Stimulated activated CD4-positive, alpha-beta T cell treated with anti-CD3 and anti-CD28 coated beads, Interleukin-4, amount 100 ng/mL, for 1 hour (primary cell): ENCODE measurements at places on chromosomes 12 and 14.

- no peak for DNase-seq
Measured at GRCh38 chr12:52942066-52942900, 6.6 kb upstream of the KRT18 start.

DNA sequence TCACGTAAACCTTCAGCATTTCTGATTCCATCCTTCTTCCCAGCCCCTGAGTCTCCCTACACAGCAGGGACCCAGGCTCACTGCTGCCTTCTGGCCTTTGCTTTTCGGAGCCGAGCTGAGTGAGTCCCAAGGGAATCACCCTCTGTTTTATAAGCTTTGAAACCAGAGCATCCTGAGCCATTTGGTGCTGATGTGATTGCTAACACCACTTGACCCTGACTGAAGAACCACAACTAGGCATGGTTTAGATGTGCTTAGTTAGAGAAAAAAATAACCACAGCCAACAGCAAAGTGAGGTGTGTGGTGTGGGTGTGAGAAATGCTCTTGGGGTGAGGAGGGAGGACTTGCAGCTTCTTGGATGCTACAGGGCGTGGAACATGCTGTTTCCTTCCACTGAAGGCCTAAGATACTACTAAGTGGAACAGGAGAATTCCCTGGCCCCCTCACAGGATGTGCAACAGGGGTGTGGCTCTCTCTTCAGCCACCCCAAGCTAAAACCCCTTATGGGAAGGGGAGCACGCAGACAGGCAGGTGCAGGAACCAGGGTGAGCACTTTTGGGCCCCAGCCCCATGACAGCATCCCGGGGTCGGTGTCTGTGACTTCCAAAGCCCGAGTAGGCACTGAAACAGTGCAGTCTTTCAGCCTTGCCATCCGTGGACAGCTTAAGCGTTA, at the start of gene TC2N:
TC2N (minus strand) TSS at position 221 of the 673 bp plus-strand sequence. CDS start 53,767 bp downstream, outside the sequence.
- DNase-seq = no peak

GRCh38 chr14:32578181-32578580, 249.1 kb downstream of the AKAP6 start:
- no peak for DNase-seq

DNA sequence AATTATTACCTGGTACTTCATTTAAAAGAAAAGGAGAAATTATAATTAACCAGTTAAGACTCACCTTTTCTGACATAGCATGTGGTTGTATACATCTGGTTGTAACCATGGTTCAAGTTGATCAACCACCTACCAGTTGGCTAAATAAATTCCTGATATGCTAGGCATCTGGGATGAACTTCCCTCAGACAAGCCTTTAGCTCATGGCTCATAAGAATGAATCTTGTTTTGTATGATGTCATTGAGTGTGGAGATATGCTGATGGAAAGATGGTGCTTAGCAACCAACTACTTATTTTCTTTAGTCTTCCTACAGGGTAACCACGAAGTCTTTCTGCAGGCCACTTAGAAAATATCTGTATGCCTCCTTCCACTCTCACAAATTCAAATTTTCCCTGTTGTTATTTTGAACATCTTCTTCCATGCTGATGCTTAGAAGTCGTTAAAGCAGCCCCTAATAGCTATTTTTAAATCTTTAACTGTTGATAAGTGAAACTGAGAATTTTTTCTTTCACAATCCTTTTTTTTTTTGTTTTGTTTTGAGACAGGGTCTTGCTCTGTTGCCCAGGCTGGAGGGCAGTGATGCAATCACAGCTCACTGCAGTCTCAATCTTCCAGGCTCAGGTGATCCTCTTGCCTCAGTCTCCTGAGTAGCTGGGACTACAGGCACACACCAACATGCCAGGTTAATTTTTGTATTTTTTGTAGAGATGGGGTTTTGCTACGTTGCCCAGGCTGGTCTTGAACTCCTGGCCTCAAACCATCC, 51.9 kb upstream of the PTHLH start:
- no peak for DNase-seq

- no peak for DNase-seq
Measured at GRCh38 chr12:50006754-50007442, 18.4 kb downstream of the RACGAP1 start.

- DNase-seq = no peak
Measured at GRCh38 chr12:11814374-11814773, 164.9 kb downstream of the ETV6 start.

DNA sequence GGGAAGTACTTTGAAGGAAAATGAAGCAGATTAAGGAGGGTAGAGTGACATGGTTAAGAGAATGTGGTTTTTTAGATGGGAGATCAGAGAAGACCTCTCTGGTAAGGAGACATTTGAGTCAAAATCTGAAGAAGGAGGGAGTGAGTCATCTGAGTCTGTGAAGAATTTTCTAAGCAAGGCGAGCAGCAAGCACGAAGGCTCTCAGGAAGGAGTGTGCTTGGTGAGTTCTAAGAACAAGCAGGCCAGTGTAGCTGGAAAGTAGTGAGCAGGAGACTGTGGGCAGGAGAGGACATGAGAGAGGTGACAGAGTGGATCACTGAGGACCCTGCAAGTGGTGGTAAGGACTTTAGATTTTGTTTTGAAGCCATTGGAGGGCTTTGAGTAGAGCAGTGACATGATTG, 76.3 kb upstream of the FUT8 start:
- DNase-seq = peak; percentile 32

GRCh38 chr12:46100551-46101484, 110.4 kb upstream of the SCAF11 start:
- no peak for DNase-seq

GRCh38 chr12:109994401-109995175, 1.6 kb downstream of the GIT2 start:
- DNase-seq = no peak

DNA sequence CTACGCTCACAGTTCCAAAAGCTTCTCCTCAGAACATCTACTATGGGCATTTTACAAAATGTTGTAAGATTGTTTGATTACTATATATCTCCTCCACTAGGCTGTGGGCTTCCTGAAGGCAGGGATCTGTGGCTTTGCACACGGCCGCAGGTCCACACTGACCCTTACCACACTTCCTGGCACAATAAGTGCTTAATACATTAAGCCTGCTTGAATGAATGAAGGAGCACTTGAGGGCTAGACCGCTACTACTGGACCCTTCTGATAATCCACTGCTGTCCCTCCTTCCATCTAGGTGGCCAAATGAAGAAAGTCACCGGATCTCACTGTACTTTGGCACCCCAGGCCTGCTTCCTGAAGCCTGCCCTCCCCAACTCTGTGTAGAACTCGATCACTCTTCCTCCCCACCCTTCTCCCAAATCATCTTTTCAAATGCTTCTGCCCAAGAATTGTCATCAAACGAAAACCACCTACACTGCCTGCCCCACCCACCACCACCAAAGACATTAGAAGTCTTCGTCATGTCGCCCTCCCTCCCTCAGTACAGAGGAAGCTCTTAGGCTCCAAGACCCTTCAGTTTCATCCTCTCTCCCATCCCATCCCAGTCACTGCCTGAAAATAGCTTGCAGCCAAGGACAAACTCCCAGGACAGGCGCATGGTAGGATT, 596 bp upstream of the ZBTB39 start:
- DNase-seq = peak; percentile 44

DNA sequence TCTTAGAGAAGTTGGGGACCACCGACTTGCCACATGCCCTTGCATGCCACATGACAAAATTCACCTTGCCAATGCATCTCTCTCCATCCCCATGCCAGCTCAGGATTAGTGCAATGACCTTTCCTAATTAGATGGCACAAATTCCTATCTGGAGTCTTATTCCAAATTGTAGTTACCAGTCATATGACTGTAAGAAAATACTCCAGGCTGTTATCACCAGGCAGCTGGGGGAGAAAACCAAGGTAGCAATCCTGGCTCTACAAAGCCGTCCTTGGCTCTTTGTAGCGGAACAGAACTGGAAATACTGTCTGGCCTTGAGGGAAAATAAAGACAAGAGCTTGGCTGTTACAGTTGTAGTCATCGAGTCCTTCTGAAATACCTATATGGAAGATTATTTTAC, 208.5 kb upstream of the DIO2 start:
- no peak for DNase-seq

GRCh38 chr14:101665478-101666078, 95.9 kb upstream of the PPP2R5C start:
- DNase-seq = peak; percentile 35

DNA sequence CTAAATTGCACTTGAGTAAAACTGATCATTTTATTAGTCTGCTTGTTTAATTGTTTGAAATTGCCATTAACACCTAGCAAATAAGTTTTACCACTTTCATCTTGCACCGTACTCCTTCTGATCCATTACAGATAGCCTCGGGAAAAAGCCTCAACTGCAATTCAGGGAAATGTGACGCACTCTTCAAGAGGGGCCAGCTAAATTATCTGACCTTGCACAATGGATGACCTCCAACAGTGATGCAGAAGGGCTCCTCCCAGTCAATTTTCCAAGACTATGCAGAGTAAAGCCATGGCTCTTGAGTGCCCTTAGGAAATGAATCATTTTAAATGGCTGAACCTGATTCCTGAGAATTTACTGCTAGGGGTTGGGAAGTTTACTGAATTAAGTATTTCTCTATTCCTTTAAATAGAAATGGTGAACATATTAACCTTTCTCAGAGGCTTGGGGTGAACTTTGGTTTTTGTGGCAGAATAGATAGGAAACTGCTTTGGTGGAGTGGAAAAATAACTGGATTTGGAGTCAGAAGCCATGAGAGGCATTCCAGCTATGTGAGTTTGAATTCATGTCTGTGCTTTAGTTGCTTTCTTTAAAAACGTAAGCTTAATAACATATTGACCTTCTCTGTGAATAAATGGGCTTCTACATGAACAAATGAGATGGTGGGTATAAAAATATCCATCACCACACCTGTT, 64.8 kb upstream of the OVCH1 start:
- no peak for DNase-seq

GRCh38 chr14:102927878-102928411, 5.5 kb downstream of the AMN start:
- no peak for DNase-seq

DNA sequence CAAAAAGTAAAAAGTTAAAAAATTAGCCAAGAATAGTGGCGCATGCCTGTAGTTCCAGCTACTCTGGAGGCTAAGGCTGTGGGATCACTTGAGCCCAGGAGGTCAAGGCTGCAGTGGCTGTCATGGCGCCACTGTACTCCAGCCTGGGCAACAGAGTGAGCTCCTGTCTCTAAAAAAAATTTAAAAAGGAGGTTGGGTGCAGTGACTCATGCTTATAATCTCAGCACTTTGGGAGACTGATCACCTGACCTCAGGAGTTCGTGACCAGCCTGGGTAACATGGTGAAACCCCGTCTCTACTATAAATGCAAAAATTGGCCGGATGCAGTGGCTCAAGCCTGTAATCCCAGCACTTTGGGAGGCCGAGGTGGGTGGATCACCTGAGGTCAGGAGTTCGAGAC, 8.2 kb upstream of the YLPM1 start:
- DNase-seq = no peak

DNA sequence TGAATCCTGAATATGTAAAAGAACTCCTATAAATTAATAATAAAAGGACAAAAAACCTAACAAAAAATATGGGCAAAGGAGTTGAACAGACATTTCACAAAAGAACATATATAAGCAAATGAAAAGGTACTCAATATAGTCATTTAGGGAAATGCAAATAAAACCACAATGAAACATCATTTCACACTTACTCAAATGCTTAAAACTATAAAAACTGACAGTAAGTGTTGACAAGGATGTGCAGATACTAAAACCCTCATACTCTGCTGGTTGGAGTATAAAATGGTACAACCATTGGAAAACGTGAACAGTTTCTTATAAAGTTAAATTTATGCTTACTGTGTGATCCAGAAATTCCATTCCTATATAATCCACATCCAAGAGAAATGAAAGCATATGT, 247.1 kb downstream of the GXYLT1 start:
- DNase-seq = no peak

DNA sequence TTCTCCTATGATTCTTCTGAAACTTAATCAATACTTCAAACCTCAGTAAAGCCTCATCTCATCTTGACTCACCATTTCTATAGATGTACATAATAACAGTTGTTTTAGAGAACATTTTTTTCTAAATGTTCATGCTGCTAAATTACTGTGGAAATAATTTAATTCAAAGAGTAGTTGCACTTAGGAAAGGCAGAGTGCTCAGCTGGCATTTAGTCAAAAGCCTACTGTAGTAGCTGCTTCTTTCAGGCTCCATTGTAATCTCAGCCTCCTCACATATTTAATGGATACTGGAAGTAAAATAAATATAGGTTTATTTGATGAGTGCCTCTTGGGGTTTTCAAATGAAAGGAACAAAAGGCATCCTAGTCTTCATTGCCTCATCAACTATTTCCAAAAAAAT, 325.0 kb downstream of the CCER1 start:
- no peak for DNase-seq

GRCh38 chr14:75492832-75493591, 29.3 kb upstream of the BATF start:
- no peak for DNase-seq

GRCh38 chr12:21551841-21552465, 25.9 kb downstream of the SPX start:
- no peak for DNase-seq

GRCh38 chr12:84924981-84925380, 12.4 kb upstream of the SLC6A15 start:
- no peak for DNase-seq

DNA sequence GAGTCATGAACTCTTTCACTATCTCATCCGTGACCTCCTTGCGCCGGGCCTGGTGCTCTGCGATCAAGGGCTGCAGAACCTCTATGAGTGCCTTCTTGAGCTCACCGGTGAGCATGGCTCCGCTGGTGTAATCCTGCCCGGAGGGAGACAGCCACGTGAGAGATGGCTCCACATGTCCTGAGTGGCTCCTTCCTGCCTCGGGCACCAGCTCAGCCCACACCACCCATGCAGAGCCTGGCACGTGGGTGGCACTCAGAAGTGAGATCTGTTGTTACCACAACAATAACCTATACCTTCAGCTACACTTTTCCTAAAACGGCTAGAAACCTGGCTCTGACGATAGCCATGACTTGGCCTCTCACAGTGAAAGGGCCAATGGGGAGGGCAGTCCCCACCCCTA, 11.8 kb downstream of the SLC25A47 start:
- no peak for DNase-seq

GRCh38 chr12:4281173-4281654, 7.7 kb downstream of the CCND2 start:
- DNase-seq = no peak

- DNase-seq = no peak
Measured at GRCh38 chr12:84891106-84891838, 21.3 kb downstream of the SLC6A15 start.

DNA sequence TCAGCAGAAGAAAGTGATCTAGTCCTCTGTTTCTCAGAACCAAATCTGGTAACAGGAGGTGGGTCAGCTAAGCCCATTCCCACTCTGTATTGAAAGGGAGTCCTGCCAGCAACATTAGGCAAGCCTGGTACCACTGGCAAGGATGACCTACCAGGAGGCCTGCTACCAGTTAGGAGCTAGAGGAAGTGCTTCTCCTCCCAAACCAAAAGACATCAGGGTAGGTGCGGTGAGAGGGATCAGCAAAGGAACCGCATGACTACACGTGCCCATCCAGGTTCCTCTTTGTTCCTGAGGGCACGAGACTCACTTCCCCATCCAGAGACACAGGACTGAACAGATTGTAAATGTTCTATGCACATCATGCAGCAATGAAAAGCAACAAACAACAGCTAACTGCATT, 2.8 kb downstream of the KLRC4 start:
- no peak for DNase-seq
